Right kidney (tissue), 9 donors: ENCODE measurements at places on chromosomes 11 and 22.

- DNase-seq = no peak
Observed at GRCh38 chr11:103648054-103648453, 388.4 kb upstream of the DDI1 start.

- no peak for DNase-seq
Observed at GRCh38 chr11:1237128-1237580, 14.3 kb downstream of the MUC5B start.

DNA sequence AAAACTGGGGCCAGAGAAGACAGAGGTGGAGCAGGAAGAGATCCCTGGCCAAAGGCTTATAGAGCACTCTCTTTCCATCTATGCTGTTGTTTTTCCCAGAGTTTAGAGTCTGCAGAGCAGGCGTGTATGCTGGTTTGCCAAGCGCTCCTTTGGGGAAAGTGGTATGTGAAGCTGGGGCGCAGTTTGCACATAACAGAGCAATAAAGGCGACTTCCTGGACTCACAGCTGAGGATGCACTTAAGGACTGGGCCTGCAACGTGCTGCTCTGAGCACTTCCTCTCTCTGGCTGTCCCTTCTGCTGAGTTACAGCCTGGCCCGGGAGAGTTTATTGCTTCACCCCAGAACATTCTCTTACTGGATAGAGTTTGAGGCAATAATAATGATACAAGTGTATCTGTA is 41.7 kb downstream of the THAP12 start:
- DNase-seq = no peak

- DNase-seq = peak; percentile 59
Observed at GRCh38 chr11:12319461-12319951, 57.9 kb upstream of the PARVA start.

GRCh38 chr22:23035557-23036277 is 34.6 kb upstream of the GNAZ start:
- DNase-seq = no peak

- DNase-seq = no peak
Observed at GRCh38 chr22:29308148-29308790, 1.8 kb downstream of the GAS2L1 start.

DNA sequence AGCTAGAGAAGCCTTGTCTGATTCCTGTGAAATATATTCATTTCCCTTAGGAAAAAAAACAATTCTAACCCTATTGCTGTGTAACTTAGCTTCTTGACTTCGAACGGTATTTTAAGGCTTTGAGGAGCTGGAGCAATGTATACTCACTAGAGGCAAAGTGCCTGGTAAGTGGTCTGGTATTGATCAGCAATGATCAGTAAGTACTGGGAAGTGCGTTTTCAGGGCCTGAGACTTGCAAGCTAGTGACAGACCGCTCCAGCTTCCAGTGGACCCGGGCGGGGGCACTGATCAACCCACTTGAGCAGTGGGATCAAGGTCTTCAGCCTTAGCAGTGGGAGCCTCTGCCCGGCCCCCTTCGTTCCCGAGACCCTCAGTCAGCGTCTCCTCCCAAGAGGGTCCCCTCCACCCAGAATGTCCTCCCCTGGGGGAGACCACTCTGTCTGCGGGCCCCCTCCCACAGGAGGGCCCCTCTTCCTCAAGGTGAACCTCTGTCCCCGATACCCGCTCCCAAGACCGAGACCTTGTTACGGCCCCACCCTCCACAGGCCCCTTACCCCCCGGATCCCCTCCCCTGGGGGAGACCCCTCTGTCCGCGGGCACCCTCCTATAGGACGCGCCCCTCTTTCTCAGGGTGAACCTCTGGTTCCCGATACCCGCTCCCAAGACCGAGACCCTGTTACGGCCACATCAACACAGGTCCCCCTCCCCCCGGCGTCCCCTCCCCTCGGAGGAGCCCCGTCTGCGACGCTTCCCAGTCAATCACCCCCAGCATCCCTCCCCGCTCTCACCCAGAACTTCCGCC is 452 bp upstream of the ATXN10 start:
- peak; percentile 45 for DNase-seq

DNA sequence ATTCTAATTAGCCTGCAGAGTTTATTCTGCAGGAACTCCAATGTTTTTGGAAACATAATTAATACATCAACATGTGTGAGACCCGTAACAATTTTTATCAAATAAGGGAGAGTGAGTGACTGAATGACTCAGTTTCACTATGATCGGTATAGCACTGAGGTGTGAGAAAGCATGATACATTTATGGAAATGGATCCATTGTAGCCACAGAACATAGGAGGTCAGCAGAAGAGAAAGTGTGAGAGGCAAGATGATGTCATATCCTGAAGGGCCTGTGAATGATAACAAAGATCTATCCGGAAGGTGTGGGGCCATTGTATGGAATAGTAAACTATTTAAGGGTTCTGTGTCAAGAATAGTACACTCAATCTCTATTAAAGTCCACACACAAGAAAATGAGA is 1406.1 kb upstream of the TENM4 start:
- no peak for DNase-seq

DNA sequence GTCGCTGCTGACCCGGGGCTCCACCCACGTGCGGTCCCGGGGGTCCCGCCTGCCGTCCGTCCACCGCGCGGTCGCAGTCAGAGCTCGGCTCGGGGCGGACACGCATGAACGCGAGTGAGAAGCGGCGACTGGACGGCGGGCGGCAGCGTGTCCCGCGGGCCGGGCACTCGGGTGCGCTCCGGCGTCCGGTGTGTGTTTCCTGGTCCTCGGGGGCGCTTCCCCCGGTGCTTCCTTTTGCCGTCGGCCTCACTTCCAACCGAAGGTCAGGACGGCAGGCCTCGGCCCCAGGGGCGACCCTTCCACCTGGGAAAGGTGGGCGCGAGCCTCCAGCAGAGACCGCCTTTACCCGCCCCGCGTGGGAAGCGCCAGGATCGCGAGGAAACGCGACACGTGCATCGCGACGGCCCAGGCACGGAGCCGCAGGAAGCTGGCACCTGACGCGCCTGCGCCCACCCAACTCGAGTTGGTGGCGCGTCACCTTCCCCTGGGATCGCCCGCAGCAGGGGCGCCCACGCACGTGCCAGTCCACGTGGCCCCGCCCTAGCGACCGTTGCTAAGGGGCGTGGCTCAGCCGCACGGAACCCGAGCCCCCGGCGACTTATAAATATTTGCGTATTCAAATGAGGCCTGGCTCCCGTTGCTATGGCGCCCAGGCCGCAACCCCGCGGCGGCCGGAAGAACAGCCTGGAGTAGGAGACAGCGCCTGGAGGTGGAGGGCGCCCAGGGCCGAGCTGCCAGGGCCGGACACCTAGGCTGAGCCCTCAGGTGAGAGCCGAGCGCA is at the start of gene LRRC56:
TSS of gene LRRC56 (plus strand) at position 687 of the 781 bp plus-strand sequence. CDS start 3,158 bp downstream, outside the sequence.
- DNase-seq = peak; percentile 81

DNA sequence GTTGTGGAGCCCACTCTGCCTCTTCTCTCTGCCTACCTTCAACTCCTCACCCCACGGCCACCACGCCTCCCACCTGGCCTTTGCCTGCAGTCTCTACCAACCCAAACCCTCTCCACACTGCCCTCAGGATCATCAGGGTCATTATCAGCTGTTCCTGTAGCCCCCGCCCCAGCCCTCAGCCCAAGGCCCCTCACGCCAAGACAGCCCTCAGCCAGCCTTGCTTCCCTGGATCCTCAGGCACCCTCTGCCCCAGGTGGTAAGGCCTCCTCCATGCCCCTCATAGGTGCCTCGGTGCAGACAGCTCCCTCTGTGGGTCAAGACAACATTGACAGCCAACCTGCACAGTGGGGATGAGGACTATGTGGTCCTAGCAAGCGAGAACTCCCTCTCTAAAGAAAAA is 1.7 kb downstream of the SBF1 start:
- DNase-seq = no peak

DNA sequence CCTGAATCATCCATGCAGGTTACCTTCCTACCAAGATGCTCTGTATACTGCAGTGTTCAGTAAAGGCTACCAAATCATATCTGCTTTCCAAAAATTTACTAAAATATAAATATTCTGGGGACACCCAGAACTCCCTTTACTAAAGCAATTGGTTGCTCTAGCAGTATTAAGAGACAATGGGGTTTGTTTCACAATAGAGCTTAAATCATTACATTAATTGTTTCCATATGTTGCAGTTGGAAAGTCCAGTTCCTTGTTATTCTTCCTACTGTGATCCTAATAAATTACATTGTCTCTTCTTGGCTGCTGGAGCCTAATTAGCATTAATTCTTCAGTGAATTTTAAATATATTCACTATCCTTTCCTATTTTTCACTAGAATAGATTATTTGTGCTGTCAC is 316.0 kb upstream of the MTNR1B start:
- no peak for DNase-seq

GRCh38 chr22:17634696-17635095 is 3.9 kb upstream of the BCL2L13 start:
- no peak for DNase-seq

DNA sequence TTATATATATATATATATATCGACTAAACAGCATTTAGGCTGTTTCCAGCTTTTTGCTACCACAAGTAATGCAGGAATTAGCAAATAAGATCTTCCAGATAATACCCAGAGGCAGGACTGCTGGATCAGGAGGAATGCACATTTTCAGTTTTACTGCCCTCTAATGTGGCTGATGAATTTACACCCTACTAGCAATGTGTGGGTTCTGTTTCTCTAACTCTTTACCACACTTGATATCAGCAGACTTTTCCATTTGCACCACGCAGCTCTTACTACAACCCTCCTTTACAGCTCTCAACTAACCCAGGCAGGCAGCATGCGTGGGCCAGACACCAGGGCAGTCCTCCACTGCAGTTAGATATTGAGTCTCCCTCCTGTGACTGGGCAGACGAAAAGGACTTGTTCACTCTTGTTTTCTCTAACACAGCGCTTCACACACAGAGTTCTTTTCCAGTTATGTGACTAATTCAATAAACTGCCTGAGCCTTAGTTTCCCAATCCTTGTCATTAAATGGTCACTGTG is 67.7 kb downstream of the IGLL5 start:
- DNase-seq = no peak

DNA sequence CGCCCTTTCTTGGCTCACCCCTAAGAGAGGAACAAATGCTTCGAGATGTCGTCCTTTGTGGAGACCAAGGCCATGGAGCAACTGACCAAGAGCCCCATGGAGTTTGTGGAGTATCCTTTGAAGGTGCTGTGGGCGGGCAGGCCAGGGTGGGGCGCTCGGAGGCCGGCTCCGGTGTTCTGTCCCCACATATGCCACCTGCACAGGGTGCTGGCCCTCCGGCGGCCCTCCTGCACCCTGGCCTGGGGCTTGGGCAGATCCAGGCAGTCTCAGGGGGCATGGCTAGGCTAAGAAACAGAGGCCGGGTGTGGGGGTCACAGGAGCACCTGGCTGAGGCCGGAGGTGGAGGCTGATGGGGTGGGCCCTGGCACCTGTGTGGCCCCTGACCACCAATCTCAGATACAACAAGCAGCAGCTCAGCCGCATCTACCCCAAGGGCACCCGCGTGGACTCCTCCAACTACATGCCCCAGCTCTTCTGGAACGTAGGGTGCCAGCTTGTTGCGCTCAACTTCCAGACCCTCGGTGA is 10.3 kb downstream of the PLCB3 start:
- DNase-seq = no peak

DNA sequence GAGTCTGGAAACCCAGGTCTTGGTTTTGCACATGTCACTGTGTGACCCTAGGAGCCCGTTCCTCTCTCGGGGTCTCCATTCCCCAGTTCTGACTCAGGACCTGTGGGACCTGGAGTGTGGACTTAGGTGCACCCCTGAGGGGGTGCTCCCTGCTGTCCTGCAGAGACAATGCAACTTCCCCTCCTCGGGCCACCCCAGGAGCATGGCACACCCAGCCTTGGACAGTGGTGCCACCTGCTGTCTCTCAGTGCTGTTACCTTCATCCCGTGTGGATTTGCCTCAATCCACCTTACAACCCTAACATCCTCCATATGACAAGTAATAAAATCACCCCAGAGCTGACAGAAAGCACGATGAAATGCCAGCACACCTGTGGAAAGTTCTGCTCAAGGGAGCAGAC is 27.5 kb upstream of the CRYBB3 start:
- DNase-seq = no peak

DNA sequence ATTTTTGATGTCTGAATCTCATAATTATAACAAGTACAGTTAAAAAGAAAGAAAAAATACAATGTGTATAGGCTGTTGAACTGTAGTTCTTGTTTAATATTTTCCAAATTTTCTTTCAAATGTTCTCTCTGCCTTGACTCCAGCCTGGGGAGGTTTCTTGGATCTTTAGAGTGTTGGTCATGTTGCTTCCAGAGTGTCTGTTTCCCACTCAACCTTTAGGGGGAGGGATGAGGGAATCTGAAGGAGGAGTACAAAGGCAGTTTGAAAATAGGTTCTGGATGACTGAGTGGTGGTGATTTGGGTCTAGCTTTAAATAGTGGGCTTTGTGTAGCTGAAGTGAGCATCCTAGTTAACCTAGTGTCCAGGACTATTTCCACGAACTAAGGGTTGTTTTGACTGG is 2.0 kb downstream of the CTNND1 start:
- peak; percentile 66 for DNase-seq

- no peak for DNase-seq
Observed at GRCh38 chr11:9692691-9693090, 28.8 kb downstream of the SWAP70 start.
